ENCODE measurements at places on chromosomes 7 and 10.

DNA sequence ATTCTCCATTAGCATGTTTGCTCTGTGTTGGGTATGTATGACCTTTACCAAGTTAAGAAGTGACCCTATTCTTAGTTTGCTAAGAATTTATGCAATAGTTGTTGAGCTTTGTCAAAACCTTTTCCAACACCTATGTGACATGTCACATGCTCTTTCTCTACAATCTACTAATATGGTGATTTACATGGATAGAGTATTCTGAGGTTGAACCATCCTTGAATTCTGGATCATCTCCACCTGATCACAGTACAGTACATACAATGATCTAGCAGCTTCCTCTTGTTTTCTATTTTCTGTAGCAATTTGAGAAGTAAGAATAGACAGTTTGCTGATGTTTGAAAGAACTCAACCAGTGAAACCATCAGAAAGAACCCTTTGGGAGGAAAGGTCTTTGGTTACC, 101.2 kb upstream of the PDGFA start:
- DNase-seq, result no peak

DNA sequence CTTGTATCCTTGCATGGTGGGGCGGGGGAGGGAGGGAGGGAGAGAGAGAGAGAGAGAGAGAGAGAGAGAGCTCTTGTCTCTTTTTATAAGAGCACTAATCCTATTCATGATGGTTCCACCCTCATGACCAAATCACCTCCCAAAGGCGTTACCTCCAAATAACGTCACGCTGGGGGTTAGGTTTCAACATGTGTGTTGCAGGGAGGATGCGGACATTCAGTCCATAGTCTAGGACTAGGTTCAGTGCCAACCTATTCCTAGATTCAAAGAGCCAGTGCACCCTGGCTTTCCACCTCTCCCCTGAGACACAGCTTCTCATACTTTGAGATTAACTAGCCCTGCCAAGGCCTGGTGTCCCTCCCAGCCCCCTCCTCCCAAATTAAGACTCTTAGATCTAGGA, 123.0 kb downstream of the GRK5 start:
- DNase-seq, result no peak

DNA sequence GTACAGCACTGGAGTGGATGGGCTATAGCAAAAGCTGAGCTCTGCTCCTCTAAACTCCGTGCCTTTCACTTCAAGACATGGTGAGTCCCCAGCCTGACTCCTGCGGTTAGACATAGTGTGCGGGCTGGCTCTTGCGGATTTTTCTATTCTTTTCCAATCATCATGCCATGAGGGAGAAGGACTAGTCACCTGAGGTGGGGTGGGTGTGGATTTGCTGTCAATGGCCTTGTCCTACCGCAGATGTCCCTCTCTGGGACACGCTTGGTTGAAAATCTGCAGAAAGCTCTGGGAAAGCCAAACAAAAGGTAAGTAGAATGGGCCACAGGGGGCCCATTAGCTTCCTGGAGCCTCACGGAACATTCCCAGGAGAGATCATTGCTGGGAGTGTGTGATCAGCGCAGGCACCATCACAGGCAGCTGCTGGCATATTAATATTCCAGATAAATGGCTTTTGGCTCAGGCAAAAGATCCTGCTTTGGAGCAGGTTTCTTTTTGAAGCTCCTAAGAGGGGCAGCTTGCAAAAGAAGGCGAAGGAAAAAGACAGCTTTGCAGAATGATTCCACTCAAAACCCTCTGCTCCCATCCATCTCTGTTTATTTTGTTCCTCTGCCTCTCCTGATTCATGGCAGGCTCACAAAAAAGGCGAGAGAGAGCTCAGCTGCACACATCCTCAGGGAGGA, 509.0 kb upstream of the ZMIZ1 start:
- no peak for DNase-seq

- no peak for DNase-seq
Observed at GRCh38 chr10:46525824-46526681, 30.4 kb downstream of the GPRIN2 start.

DNA sequence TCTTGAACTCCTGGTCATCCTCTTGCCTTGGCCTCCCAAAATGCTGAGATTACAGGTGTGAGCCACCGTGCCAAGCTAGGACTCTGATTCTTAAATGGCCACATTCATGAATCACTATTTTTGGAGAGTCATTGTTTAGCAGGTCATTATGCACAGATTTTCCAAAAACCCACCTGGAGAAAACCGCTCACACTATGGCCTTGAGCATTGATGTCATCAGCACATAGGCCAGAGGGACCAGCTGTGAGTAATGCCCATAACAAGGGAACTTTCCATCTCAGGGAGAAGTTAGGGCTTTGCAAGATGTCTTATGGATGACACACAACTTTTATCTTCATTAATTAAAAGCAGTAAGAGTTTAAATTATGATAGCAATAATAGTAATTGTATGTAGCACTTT, 86.4 kb upstream of the KIF5B start:
- no peak for DNase-seq

- peak; percentile 80 for DNase-seq
Observed at GRCh38 chr7:100407285-100408180, 21.0 kb downstream of the ZCWPW1 start.

- DNase-seq, result no peak
Observed at GRCh38 chr7:154748089-154748786, 254.7 kb downstream of the PAXIP1 start.

GRCh38 chr10:74415146-74415839, 264.3 kb downstream of the ADK start:
- no peak for DNase-seq

DNA sequence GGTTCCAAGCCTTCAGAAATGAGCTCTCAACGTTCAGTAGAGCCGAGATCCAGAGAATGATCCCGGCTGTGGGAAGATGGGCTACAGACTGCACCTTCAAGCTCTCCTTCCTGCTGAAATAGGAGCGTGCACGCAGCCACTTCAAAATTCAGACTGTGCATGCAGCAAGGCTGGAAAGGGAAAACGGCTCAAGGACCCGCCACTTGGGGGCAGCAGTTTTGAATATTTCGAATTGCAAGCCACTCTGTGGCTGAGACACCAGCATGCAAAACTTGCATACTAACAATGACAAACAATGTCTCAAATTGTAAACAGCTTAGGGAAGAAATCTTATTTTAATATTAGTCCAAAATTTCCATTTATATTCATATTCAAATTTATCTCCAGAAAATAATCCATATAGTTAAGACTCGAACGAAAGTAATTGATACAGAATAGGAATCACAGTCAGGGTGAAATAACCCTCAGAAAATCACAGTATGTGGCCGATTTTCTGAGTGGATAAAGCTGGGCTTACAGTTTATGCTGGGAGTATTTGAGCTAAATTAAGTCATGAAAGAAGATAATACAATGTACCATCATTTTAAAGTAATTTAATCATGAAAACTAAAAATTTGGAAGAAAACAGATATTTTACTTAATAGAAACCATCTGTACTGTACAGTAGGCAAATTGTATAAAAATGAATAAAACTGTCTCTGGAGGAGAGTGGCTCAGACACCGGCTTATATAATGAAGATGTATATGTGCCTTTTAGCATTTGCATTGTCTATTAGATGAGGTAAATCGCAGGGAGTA, 137.9 kb upstream of the MKI67 start:
- DNase-seq, result peak; percentile 61

GRCh38 chr7:48098846-48099245, 9.8 kb downstream of the UPP1 start:
- no peak for DNase-seq

- no peak for DNase-seq
Observed at GRCh38 chr7:11228515-11228914, 254.8 kb downstream of the PHF14 start.

- DNase-seq, result no peak
Observed at GRCh38 chr7:70384891-70385290, 747.1 kb upstream of the GALNT17 start.

DNA sequence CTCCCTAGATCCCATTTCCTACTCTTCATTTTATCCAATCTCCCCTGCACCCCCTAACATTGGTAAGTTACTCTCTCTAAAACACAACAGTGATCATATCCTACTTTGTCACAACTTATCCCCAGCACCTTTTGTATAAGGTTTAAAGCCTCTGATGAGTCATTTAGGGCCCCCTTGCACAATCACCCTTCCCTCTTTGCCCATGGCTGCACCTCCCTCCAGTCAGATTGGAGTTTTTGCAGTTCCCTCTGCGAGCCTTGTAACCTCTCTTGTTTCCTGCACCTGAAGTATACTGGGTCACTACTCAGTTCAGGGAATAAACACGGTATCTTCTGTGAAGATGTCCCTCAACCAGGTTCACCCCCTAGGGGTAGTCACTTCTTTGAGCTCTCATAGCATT, 55.9 kb upstream of the ADRB1 start:
- peak; percentile 38 for DNase-seq
